DMS 273 treated with DMSO at 0.1 percent for 48 hours (cell line): ENCODE measurements at places on chromosomes 4 and X.

GRCh38 chr4:148447681-148448080, 5.5 kb upstream of the NR3C2 start:
- DNase-seq = no peak

DNA sequence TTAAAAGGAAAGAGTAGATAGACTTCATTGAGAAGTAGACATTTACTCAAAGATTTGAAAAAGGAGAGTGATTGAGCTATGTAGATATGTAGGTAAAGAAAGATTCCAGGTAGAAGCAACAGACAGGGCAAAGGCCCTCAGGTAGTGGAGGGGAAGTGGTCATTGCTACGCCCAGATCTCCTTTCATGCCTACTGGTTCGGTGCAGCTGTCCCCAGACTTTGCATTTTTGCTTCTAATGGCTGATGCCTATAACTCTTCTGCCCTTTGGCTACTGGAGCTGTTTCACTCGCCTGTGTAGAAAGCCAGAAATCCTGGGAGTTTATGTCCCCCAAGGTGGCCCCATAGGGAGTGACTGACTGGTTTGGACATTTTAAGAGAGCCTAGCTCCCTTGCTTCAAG, 16.9 kb upstream of the ARMCX2 start:
- no peak for DNase-seq

DNA sequence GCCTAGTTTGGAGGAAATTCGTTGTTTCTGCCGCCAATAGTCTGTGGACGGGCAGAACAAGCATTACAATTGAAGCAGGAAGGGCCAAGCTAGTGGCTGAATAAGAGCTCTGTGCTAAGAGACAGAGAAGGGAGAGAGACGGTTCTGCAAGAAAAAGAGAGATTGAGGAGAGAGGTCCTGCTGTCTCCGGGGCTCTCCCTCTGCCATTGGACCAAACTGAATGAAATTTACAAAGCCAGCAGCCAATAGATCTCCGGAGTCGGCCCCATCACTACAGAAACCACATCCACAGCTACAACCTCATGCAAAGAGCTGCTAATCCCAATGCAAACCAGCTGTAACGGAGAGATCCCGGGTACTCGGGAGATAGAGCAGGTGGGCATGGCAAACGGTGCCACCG, at the start of gene NLGN4X:
NLGN4X (minus strand) TSS at position 148 of the 400 bp plus-strand sequence. CDS start 77,401 bp downstream, outside the sequence.
- DNase-seq = no peak

GRCh38 chr4:177255359-177255758, 54.3 kb upstream of the NEIL3 start:
- no peak for DNase-seq

- no peak for DNase-seq
Observed at GRCh38 chr4:122218762-122219161, 66.6 kb downstream of the BLTP1 start.

DNA sequence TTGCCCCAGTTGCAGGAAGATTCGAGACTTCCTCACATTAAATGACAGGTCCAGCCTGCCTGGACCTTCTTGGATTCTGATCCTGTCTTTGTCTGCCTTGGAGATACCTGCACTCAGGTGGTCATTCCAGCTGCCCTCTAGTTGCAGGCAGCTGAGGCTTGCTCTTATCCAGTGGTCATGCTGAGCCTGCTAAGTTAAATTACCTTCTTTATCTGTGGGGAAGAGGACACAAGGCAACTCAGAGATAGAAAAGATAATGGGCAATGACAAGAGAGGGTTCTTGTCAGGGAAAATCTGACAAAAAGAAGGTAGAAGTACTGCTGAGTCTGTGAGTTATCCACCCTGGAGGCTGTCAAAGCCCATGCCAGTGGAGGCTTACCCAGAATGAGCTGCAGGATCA, 401.4 kb downstream of the MID1IP1 start:
- no peak for DNase-seq

- DNase-seq = no peak
Observed at GRCh38 chr4:159155119-159155518, 52.2 kb downstream of the RAPGEF2 start.

DNA sequence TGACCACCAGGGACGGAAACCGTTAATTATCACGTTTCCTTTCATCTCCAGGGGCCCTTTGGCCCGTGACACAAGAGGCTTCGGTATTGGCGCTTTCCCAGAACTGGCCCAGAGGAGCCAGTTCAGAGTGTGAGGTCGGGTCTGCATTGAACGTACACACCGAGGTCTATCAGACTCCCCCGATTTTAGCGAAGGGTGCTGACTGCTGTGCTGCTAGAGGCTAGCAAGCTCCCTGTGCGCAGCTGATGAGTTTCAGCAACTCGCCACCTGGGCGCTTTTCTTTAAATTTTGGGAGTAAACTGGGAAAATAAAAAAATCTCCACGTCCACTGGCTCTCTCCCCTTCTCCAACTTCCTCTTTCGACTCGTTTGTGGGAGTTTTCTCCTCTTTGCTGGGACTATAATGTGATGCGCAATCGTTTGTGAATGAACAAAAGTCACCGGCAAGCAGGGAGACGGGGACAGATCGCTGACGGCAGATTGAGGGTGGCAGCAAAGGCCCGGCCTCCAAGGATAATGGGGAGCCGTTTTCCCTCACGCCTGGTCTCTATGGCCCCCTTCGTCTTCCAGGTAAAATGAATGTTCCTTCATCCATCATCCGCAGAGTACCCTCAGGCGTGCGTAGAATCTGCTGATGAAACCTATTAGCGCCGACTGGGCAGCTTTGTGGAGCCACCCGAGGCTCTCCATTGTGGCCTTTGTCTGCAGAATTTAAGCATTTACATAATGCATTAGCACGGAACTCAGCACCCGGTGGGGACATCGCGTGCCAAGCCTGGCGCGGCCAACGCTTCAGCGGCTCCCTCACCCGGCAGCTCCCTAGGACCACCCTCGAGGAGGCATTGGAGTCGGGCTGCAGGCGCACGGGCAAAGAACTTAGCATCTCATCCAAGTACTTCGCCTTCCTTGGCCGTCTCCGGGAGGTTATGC, 1.6 kb upstream of the LRAT start:
- no peak for DNase-seq
